ENCODE measurements at places on chromosomes 2 and 18.

- DNase-seq = peak; percentile 60
Measured at GRCh38 chr2:80499095-80499494, 194.5 kb upstream of the LRRTM1 start.

DNA sequence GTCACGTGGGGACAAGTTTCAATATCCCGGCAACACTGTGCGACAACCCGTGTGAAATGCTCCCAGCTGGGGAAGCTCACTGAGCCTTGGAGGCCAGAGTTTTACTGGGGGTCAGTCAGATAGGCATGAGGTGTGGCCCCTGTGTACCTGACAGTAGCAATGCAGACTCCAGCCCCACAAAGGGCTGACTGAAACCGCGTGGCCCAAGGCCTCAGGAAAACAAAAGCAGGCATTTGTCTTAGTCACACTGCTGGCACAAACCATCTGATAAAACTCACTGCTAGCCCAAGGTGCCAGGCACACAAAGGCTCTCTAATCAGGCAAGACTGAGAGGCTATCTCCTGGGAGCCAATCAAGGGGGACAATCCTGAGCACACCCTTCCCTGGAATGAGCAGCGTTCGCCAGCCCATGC is 786.6 kb upstream of the RAB6C start:
- no peak for DNase-seq

- peak; percentile 86 for DNase-seq
Measured at GRCh38 chr2:237833546-237833945, 25.9 kb upstream of the RAMP1 start.

GRCh38 chr2:104368089-104368488 is 485.8 kb upstream of the POU3F3 start:
- DNase-seq = no peak

DNA sequence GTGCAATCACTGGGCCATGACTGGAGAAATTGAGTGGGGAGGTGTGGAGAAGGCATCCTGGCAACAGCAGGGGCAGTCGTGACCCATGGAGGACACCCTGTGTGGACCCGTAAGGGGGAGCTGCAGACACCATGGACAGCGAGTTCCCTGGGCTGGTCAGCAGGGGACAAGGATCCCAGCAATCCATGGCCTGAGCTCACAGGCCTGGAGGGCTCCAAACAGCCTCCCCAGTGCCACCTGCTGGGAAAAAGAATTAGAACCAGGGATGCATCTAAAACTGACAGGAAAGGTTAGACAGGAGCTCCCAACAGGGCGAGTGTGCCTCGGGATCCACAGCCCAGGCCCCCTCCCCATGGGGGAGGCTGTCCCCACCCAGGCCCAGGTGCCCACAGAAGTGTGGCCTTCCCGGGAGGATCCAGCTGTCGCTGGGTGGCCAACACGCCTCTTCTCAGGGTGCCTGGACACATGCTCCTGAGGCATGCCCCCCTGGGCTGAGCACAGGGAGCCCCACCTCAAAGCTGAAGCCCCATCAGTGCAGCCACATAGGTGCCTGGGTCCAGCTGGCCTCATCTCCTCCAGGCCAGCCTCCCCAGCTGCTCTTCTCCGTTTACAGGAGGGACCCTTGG is 20.5 kb upstream of the KIF1A start:
- peak; percentile 45 for DNase-seq

DNA sequence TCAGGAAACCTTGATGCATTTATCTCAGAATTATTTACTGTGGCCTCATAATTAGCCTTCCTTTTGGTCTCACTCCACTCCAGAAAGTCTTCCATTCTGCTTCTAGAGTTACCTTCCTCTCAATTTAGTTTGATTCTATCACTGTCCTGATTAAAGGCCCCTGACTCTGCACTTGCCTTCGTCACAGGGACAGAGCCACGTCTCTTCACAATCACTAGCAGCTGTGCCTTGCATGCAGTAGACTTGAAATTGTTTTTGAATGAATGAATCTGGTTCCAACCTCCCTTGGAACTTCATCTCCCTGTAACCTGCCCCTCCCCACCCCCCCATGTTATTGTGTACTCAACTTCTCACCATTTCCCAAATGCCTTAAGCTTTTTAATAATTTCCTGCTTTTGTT is 52.4 kb downstream of the OSBPL6 start:
- no peak for DNase-seq

DNA sequence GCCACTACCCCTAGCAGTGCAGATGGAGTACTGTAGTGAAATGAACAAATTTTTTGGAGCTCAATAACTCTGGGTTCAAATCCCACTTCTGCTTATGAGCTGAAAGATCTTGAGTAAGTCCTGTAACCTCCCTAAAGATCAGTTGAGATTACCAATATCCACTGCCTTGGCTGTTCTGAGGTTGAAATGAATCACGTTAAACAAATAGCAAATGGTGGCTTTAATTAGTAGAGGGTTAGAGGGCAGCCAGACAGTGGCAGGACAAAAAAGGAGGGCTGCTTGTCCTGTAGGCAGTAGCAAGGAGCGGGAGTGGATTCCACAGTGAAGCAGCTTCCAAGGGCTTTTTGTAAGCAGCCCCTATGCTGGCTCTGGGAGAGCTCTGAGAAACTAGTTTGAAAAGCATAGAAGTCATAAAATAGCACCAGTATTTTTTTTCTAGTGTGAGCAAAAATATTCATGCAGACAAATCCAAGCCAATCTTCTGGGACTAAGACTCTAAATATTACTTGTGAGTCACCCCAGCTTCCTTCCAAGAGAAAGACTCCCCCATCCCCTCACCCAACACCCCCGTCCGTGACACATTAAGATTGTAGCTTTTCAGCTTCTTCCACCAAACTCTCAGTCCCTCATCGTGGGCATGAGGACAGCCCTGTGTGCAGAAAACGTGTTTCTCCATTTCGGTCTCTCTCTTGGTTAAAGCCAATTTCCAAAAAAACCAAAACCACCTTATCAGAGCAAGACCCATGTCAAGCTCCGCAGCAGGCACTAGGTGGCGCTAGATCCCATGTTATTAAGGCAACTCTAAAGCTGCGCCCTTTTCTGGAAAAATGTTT is 123.5 kb upstream of the LGALSL start:
- DNase-seq = peak; percentile 74

DNA sequence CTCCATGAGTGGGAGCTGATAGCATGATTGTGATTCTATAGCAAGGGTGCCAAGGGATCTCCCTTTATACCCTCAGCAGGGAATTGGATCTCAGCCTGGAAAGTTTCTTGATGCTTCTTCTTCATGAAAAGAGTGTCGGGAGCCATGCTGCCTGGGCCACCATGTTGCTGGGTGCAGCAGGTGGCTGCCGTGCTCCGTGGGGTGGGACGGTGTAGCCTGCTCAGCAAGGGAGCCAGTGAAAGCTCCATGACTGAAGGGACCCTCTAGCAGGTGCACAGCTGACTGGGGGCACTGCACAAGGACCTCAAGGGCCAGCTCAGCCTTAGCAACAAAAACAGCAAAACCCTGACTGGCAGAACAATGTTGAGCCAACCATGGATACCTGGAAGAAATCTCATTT is 368.9 kb upstream of the HS6ST1 start:
- DNase-seq = no peak

Data from amniotic epithelial cell (primary cell).